ENCODE measurements at places on chromosomes 11 and 22.

DNA sequence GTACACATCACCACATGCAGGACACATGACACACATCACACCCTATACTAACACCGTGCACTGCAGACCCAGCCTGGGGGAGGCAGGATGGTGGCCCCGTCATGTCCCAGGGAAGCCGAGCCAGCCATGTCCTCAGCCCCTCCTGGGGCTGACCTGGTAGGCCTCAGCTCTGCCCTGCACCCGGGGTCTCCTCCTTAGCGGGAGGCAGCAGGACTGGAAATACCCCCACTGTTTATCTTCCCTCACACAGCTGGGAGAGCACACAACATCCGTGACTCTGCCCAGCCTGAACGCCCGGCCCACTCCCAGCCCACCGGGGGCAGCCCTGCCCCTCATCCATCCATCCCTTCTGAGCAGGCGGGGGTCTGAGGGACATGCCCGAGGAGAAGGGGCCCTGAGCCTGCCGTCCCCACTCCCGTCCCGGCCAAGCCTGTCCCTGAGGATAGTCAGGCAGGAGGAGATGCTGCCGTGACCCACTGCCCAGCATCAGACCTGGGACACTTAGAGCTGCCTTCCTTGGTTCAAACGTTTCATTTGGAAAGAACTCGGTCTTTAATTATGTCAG is 945.0 kb downstream of the BRD1 start:
- no peak for DNase-seq

- DNase-seq, result no peak
Observed at GRCh38 chr11:1442163-1442562, 44.4 kb downstream of the MOB2 start.

DNA sequence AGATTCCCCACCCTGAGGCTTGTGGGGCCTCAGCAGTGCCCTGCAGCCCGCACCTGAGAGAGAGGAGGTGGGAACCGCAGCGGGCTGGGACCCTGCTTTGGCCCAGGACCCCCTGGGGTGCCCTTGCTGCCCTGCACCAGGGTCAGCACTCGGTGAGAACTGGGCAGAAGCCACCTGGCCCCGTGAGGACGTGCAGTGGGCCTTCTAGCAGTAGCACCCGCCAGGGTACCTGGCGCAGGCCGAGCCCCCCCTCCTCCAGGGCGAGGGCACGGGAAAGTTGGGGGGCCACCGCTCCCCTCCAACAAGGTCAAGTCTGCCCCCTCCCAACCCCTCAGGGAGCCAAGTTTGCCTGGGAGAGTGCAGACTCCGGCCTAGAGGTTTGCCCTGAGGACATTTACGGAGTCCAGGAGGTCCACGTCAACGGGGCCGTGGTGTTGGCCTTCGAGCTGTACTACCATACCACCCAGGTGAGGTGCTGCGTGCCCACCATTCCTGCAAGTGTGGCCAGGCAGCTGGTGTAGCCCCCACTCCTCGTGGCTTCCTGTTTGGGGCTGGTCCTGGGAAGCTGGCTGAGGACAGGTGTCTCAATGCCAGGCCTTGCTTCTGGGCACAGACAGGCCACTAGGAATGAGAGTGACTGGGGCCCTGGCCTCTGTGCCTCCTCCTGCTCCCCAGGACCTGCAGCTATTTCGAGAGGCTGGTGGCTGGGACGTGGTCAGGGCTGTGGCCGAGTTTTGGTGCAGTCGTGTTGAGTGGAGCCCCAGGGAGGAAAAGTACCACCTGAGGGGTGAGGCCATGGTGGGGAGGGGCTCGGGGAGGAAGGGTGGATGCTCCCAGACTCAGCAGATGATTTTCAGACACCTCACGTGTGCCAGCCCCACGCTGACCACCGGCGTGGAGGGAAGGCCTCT is 3.5 kb downstream of the PGGHG start:
- DNase-seq, result no peak

DNA sequence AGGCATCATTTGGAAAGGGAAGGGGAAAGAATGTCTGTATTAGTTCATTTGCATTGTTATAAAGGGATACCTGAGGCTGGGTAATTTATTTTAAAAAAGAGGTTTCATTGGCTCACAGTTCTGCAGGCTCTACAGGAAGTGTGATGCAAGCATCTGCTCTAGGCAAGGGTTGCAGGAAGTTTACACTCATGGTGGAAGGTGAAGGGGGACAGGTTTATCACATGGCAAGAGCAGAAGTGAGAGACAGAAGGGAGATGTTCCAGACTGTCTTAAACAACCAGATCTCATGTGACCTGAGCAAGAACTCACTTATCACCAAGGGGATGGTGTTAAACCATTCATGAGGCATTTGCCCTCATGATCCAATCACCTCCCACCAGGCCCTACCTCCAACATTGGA is 90.6 kb downstream of the CCDC83 start:
- no peak for DNase-seq

GRCh38 chr22:31179345-31179744 is 19.4 kb downstream of the RNF185 start:
- DNase-seq, result no peak

DNA sequence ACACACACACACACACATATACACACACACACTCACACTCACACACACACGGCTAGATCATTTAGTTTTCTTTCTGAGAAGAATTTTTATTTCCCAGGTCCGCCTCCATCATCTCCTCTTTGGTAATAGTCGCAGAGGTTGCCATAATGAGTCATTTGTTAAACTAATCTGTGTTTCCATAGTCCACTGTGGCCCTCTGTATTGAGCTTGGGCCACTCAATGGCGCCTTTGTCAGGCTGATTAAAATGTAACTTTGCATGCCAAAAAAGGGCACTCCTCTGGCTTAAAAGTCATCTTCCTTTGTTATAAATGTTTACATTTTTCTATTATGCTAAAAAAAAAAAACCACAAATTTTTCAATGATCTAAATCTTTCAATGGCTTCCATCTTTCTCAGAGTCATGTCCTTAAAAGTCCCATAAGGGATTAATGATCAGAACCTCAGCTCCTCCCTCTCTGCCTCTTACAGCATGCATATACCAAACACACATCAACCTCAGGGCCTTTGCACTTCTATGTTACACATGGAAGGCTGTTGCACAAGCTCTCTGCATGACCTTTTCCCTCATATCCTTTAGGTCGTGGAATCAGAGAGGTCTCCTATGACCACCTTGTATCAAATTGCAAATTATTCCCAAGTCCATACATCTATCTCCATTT is 35.3 kb downstream of the EHF start:
- no peak for DNase-seq

- DNase-seq, result no peak
Observed at GRCh38 chr11:91230647-91231046, 994.0 kb upstream of the FAT3 start.

DNA sequence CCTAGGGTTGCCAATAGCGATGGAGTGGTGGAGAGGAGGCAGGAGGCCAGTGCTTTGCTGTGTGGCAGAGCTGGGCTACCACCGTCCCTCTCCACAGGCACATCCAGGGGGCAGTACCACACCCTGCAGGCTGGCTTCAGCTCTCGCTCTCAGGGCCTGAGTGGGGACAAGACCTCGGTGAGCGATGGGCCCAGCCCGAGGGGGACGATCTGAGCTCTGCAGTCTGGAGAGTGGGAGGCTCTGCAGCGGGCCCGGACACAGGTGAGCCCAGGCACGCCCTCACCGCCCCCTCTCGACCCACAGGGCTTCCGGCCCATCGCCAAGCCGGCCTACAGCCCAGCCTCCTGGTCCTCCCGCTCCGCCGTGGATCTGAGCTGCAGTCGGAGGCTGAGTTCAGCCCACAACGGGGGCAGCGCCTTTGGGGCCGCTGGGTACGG is 2.5 kb downstream of the PKP3 start:
- no peak for DNase-seq

DNA sequence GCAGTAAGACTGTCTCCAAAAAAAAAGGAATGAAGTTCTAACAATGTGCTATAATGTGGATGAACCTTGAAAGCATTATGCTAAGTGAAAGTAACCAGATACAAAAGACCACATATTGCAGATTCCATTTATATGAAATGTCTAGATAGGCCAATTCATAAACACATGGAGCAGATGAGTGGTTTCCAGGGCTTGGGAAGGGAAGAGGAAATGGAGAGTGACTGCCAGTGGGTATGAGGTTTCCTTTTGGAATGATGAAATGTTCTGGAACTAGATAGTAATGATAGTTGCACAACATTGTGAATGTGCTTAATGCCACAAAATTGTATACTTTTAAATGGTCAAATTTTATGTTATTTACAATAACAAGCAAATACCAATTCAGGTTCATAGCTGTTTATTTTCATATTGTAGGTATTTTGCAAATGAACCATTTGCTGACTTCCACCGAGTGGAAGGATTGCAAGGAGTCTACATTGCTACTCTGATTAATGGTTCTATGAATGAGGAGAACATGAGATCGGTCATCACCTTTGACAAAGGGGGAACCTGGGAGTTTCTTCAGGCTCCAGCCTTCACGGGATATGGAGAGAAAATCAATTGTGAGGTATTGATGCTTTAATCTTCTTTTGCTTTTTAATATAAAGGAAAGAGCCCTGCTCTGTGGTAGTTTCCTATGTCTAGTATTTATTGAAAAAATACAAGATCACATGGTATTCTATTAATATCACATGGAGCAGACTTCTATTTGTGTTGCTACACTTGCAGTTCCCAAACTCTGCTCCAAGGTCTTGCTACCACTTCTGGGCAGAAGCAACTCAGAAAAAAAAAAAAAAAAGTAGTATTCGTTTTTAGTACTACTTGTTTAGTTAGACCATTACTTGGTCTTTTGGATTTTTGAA is 67.7 kb upstream of the SORL1-AS1 start:
- DNase-seq, result no peak

DNA sequence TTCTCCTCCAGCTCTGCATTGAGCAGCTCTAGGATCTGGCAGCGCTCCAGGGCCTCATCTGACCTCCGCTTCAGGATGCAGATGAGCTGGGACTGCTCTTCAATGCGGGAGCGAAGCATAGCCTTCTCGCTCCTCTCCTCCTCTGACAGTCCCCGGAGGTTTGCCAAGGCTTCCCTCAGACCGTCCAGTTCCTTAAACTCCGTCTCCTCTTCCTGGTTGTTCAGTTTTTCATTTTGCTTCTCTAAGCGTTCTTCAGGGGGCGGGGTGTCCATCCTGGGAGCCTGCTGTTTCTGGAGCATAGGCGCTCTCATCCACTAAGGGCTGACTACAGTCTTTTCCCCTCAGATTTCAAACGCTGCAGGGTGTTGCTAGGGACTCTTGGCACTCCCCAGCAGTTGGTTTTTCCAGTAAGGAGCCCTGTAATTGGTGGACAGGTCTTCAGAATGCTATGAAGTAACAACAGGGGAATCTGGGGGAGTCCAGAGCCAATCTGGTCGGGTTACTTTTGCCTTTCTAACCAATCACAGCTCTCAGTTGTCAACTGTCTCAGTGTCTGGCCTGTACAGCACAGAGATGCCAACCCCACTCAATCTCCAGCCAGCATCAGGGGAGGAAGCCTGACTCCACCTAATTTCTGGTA is at the start of gene CCDC89:
Gene CCDC89, minus strand, starts transcription at position 376 of the 640 bp plus-strand sequence. Its CDS starts 65 bp downstream, at position 311.
- DNase-seq, result no peak

DNA sequence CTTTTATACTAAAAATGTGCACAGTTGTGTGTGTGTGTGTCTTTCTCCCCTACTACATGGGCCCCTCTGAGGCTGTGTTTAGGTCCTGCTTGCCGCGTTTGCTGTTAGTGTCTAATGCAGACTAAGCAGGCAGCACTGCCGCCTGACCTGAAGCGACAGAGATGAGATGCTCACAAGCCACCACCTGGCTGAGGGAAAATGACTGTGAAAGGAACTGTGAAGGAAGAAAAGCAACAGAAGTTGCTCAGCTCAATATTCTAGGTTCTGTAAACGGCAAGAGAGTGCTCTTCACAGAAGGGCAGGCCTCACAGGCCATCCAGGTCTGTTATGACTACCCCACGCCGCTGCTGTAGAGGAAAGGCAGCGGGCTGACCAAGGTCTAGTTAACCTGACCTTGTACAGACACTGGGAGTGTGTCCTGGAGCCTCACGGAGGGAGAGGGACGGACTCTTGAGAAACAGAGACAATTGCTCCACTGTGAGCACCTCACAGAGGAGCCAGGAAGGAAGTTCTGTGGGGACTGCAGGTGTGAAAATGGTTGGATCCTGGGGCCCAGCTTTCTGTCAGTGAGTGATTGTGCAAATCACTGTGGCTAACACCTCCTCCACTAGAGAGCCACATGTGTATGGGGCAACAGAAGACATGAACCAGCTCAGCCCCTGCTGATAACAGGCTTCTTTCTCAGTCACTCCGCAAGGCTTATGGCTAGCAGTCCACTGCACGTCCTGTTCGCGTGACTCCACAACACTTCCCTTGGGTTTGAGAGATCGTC is 31.3 kb upstream of the YPEL1 start:
- peak; percentile 5 for DNase-seq

DNA sequence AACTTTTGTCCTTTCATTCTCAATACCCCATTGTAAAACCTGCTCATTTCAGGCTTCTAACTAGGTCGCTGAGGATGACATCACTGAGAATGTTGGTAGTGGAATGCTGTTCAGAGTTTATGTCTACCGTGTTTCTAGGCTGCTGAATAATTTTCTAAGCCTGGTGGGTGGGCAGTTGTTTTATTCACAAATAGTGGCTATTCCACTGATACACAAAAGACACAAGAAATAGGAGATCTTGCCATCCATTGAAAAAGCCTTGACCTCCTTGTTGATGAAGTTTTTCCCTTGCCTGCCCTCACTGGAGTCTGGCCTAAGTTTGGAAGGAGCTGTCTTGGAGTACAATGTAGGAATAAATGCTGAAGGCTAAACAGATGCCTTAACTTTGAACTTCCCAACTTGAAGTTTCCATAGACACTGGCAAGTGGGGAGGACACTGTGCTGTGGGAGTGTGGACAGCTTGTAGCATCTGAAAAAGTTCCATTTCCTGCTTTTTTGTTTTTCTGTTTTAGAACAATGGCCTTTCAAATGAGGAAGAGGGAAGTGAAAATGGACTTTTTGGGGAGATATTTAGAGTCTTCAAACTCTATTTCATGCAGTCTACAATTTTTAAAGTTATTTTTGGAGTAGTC is 59.2 kb downstream of the TRIM44 start:
- no peak for DNase-seq

DNA sequence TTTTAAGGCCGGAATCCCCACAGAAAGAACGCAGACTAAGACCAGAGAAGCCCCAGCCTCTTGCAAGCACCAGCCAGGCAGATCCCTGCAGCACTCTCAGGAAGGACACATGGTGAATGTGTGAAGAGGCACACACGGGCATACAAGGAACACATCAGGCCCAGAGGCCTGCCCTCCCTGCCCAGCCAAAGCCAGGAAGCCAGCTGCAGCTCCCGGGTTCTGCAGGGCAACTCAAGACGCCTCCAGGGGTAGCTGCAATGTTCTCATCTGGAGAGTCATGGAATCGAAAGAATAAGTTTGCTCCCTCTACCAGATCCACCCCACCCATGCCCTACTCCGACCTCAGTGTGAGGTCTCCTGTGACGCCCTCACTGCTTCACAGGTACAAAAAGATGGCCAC is 2.3 kb downstream of the DGCR2 start:
- DNase-seq, result no peak

GRCh38 chr11:130671801-130672700 is 223.6 kb downstream of the ADAMTS15 start:
- DNase-seq, result no peak

DNA sequence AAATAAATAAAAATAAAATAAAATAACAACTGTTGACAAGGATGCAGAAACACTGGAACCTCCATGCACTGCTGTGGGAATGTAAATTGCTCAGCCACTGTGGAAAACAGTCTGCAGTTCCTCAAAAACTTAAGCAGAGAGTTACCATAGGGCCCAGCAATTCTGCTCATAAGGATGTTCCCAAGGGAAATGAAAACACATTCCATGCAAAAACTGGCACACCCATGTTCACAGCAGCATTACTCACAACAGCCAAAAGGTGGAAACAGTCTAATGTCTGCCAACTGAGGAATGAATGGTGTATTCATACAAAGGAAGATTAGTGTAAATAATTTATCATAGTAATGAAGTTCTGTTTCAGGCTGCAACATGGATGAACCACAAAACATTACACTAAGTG is 3.2 kb upstream of the KRTAP5-10 start:
- no peak for DNase-seq
